HEK293T (cell line): ENCODE measurements at places on chromosomes 2 and 18.

- peak; percentile 16 for DNase-seq
Observed at GRCh38 chr2:182426918-182427240, at the start of gene PDE1A. Gene PDE1A (minus strand): TSS chr2:182427036.

- no peak for DNase-seq
Observed at GRCh38 chr2:20549691-20550348, 101.1 kb downstream of the HS1BP3 start.

DNA sequence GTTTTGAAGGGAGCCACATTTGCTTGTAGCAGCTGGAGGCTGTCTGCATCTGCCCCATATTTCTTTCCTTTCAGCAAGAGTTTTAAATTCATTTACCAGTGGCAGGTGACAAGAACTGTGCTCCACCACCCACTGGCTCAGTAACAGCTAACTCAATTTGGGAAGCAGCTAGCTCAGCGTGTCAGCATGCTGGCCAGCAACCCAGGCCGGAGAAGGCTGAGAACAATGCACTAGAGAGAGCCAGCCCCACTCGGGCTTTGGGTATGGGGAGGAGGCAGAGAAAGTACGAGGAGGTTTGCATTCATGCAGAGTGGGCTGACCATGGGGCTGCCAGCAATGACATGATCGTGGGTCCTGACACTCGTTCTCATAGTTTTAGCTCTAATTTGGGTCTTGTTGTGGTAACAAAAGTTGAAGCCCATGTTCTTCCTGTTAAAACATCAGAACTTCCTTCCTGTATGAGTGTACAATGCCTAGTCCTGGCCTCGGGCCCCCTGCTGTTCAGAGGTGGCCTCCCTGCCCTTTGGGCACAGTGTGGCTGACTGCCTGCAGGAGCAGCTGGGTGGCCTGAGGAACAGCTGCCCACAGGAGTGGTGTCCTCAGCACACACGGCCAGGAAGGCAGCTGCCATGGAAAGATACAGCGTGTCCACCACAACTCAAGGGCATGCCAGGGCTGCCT is 23.0 kb downstream of the CDC42EP3 start:
- DNase-seq, result no peak

- DNase-seq, result no peak
Observed at GRCh38 chr2:37842732-37843440, 82.2 kb upstream of the RMDN2 start.

- DNase-seq, result no peak
Observed at GRCh38 chr2:168642873-168643272, 159.6 kb upstream of the NOSTRIN start.
